Caco-2 (cell line): ENCODE measurements at places on chromosomes 13 and 19. TPM values are rescaled to one million over a fixed set of nuclear protein-coding genes. Genes with fewer than 3 reads are reported as not detected.

NCAN gene
- not detected in 2 replicates for total RNA-seq

IGFL2 gene
- total RNA-seq, result 57.7 and 64.7 TPM in 2 replicates

SBK2 gene
- not detected in 2 replicates for total RNA-seq

ZNF90 gene
- total RNA-seq, result 4.8 and 7.1 TPM in 2 replicates

ATXN8OS gene
- total RNA-seq, result not detected in 2 replicates

FCER2 gene
- not detected in 2 replicates for total RNA-seq

CBLC gene
- 42.3 and 43.6 TPM in 2 replicates for total RNA-seq

FFAR2 gene
- not detected in 2 replicates for total RNA-seq

LILRA6 gene
- not detected in 2 replicates for total RNA-seq

ITPKC gene
- total RNA-seq, result 28.5 and 31.2 TPM in 2 replicates

SIGLEC9 gene
- total RNA-seq, result not detected in 2 replicates

- no peaks in the 10 kb centered on the region for H3K27me3 ChIP-seq
- H3K27ac ChIP-seq, result peak overlapping the region; percentile 76
- H3K4me1 ChIP-seq, result peaks cover 10% of the 10 kb centered on the region
- H3K4me3 ChIP-seq, result peak overlapping the region; percentile 74
- no peaks in the 10 kb centered on the region for H3K36me3 ChIP-seq
Observed at GRCh38 chr13:76991432-76991795, 467 bp upstream of the CLN5 start.

DNA sequence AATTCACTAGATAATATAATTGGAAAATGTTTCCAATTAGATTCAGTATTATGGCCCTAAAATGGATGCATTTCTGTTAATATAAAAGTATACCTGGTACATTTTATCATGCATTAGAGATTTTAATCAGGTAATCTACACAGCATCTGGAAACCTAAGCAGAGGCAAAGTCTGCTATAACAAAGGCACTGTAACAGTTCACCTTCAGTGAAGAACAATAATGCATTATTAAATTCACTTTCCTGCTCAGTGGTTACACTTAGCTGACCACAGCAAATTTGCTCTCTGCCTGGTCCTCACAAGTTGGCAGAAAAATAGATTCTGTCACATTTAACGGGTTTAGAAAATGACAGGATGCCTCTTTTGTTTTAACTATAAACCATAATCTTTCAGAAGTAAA is 326.9 kb downstream of the DACH1 start:
- no peak overlapping the region for H3K4me3 ChIP-seq
- H3K4me1 ChIP-seq, result peaks cover 10% of the 10 kb centered on the region; the same call in 1 of the 2 replicates
- no peaks in the 10 kb centered on the region for H3K27me3 ChIP-seq
- DNase-seq, result no peak

DNA sequence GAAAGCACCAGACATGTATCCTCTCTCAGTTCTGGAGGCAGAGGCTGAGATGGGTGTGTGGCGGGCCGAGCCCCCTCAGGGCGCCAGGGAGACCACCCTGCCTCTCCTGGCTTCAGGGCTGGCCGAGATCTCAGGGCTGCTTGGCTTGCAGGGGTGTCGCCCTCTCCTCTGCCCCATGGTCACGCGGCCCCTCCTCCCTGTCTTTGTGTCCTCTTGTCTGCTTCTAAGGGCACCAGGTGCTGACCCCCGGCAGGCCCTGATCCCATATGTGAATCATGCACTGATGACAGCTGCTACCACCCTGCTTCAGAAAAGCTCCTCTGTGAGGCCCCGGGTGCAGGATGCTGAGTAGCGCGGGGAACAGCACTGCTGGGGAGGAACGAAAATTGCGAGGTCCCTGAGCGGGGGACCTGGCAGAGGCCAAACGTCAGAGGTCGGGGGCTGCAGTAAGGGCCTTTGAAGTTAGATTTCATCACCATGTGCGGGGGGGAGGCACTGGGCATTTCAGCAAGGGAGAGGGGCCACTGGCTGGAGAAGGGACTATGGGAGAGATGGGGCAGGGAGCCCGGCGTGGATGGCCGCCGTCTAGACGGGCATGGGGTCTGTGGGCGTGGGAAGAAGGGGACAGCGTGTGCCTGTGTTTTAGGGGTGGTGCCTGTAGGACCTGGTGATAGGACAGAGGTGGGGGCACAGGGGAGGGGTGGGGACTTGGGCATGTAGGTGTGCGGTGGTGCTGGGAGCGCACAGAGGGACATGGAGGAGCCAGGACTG is 125.2 kb downstream of the KDM4B start:
- no peaks in the 10 kb centered on the region; the same call in 1 of the 2 replicates for H3K36me3 ChIP-seq
- H3K4me1 ChIP-seq, result no peaks in the 10 kb centered on the region
- H3K27ac ChIP-seq, result no peak overlapping the region
- no peak overlapping the region for H3K4me3 ChIP-seq
- no peaks in the 10 kb centered on the region for H3K27me3 ChIP-seq

DNA sequence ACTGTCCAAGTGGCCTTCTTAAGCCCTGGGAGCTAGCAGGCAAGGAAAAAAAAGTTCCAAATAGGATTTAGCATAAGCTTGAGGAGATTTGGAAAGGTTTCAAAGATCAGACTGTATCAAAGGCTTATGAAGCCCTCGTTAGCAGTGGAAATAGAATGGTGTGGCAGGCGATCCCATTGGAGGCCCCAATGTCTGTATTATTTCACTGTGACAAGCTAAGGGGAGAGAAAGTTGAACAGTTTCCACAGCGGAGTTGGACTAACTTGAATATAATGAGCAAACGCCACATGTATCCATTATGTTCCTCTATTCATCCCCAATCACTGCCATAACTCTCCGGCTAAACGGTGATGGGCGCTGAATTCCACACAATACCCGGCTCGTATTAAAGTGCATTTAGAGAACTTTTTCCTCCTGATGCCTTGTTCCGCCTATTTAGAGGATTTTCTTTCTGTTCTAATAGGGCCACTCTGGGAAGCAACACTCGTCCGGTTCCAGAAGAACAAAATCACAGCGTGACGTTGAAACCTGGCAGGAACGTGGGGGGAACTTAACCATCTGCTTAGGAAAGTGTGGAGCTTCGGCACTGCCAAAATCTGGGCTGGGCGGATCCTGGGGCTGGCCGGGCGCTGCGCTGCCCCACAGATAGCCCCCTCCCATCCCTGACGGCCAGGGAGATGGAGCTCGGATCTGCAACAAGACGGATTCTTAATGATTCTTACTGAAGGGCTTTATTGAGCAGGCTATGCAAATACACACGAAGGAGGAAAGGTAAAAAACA is 1.0 kb upstream of the PCDH8 start:
- no peak overlapping the region for H3K4me3 ChIP-seq
- H3K36me3 ChIP-seq, result no peaks in the 10 kb centered on the region
- no peaks in the 10 kb centered on the region for H3K27me3 ChIP-seq
- DNase-seq, result no peak
- no peaks in the 10 kb centered on the region for H3K4me1 ChIP-seq
- no peak overlapping the region for H3K27ac ChIP-seq

- H3K4me3 ChIP-seq, result no peak overlapping the region
- H3K27ac ChIP-seq, result peak overlapping the region; percentile 60
- no peaks in the 10 kb centered on the region; the same call in 1 of the 2 replicates for H3K36me3 ChIP-seq
- DNase-seq, result no peak
- no peaks in the 10 kb centered on the region for H3K27me3 ChIP-seq
- no peaks in the 10 kb centered on the region for H3K4me1 ChIP-seq
Observed at GRCh38 chr19:10747674-10748073, 29.8 kb downstream of the DNM2 start.

- H3K27me3 ChIP-seq, result no peaks in the 10 kb centered on the region
- H3K27ac ChIP-seq, result no peak overlapping the region
- DNase-seq, result no peak
- H3K4me3 ChIP-seq, result no peak overlapping the region
- no peaks in the 10 kb centered on the region for H3K36me3 ChIP-seq
Observed at GRCh38 chr13:30247406-30247805, 59.9 kb downstream of the KATNAL1 start.

GRCh38 chr19:38323291-38323690 is 3.6 kb downstream of the KCNK6 start:
- H3K27me3 ChIP-seq, result no peaks in the 10 kb centered on the region
- no peaks in the 10 kb centered on the region for H3K36me3 ChIP-seq
- no peak overlapping the region for H3K4me3 ChIP-seq
- no peak for DNase-seq
- no peak overlapping the region for H3K27ac ChIP-seq

- DNase-seq, result peak; percentile 91
- H3K27me3 ChIP-seq, result no peaks in the 10 kb centered on the region
- no peak overlapping the region for H3K27ac ChIP-seq
- 0 out of 2 replicates have a peak, but pooled peaks cover 3% of the 10 kb centered on the region for H3K4me1 ChIP-seq
- peaks cover 6% of the 10 kb centered on the region for H3K36me3 ChIP-seq
- H3K4me3 ChIP-seq, result peak overlapping the region; percentile 9; the same call in 1 of the 2 replicates
Observed at GRCh38 chr19:55301459-55302317, 17.9 kb downstream of the BRSK1 start.

- no peaks in the 10 kb centered on the region for H3K36me3 ChIP-seq
- H3K4me1 ChIP-seq, result peaks cover 13% of the 10 kb centered on the region
- H3K27me3 ChIP-seq, result peaks cover 2% of the 10 kb centered on the region
- H3K27ac ChIP-seq, result no peak overlapping the region
- H3K4me3 ChIP-seq, result peak overlapping the region; percentile 17
Observed at GRCh38 chr19:2289714-2290435, 7.9 kb upstream of the PEAK3 start.

- DNase-seq, result no peak
- H3K27me3 ChIP-seq, result no peaks in the 10 kb centered on the region
- no peak overlapping the region for H3K27ac ChIP-seq
- no peaks in the 10 kb centered on the region for H3K36me3 ChIP-seq
- H3K4me3 ChIP-seq, result no peak overlapping the region
- no peaks in the 10 kb centered on the region for H3K4me1 ChIP-seq
Observed at GRCh38 chr13:39217471-39217870, 179.2 kb downstream of the NHLRC3 start.

- H3K36me3 ChIP-seq, result no peaks in the 10 kb centered on the region
- no peaks in the 10 kb centered on the region for H3K4me1 ChIP-seq
- H3K27ac ChIP-seq, result no peak overlapping the region
- H3K4me3 ChIP-seq, result no peak overlapping the region
Observed at GRCh38 chr13:85806553-85807175, 7.4 kb upstream of the SLITRK6 start.

DNA sequence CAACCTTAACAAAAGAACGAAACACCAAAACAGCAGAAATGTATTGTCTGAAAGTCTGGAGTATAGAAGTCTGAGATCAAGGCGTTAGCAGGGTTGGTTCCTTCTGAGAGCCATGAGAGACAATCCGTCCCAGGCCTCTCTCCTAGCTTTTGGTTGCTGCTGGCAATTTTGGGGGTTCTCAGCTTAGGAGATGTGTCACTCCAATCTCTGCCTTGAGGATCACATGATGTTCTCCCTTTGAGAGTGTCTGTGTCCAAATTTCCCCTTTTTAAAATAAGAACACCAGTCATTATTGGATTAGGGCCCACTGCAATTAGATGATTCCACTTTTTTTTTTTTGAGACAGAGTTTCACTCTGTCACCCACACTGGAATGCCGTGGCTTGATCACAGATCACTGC is 10.1 kb downstream of the KCNN1 start:
- no peaks in the 10 kb centered on the region for H3K4me1 ChIP-seq
- no peak overlapping the region for H3K4me3 ChIP-seq
- no peak for DNase-seq
- H3K27me3 ChIP-seq, result no peaks in the 10 kb centered on the region
- no peak overlapping the region for H3K27ac ChIP-seq
- H3K36me3 ChIP-seq, result no peaks in the 10 kb centered on the region

DNA sequence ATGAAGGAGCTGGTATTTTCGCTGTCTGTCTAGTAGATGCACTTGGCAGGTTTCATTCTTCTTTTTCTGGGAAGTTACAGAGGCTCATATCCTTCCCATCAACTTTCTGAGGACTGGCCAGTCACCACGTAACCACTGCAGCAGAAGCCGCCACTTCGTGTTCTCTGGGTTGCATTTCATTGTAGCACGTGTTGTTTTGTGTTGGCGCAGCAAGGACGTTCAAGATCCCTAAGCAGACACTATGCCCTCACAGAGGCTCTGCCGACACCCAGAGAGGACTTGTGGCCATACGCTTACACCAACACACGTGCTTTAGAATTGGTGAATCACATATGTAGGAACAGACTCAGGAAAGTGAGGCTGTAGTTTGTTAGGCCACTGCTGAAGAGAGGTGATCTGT is 42.2 kb upstream of the TEX29 start:
- no peaks in the 10 kb centered on the region for H3K4me1 ChIP-seq
- H3K36me3 ChIP-seq, result peaks cover 7% of the 10 kb centered on the region
- H3K27ac ChIP-seq, result no peak overlapping the region
- no peaks in the 10 kb centered on the region for H3K27me3 ChIP-seq
- H3K4me3 ChIP-seq, result no peak overlapping the region

- H3K4me3 ChIP-seq, result no peak overlapping the region
- no peaks in the 10 kb centered on the region; the same call in 1 of the 2 replicates for H3K36me3 ChIP-seq
- no peak overlapping the region for H3K27ac ChIP-seq
- DNase-seq, result no peak
Observed at GRCh38 chr19:18987456-18987855, 45.9 kb downstream of the SUGP2 start.

- no peak for DNase-seq
- H3K27ac ChIP-seq, result peak overlapping the region; percentile 70
- H3K36me3 ChIP-seq, result peaks cover 2% of the 10 kb centered on the region
- no peaks in the 10 kb centered on the region for H3K27me3 ChIP-seq
- H3K4me3 ChIP-seq, result no peak overlapping the region
Observed at GRCh38 chr19:4371247-4372164, 28.1 kb downstream of the MPND start.

GRCh38 chr13:95571941-95572340 is 19.4 kb downstream of the CLDN10 start:
- no peak for DNase-seq
- no peaks in the 10 kb centered on the region for H3K27me3 ChIP-seq
- H3K27ac ChIP-seq, result no peak overlapping the region
- H3K4me3 ChIP-seq, result no peak overlapping the region

DNA sequence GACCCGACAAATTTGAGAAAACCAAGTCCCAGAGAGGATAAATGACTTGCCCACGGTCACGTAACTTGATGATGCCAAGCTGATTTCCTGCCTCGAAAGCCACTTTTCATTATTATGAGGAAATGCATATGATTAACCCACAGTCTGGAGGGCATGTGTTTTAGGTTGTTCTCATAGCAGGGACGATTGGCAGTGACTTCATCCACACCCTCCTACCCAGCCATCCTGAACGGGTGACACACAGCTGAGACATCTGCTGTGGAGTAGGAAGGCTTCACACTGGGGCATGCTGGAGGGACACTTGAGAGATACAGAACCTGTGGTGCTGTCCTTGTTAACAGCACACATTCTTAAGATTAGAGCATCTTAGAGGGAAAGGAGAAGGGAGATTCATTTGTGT is 65.4 kb upstream of the WDFY2 start:
- H3K4me1 ChIP-seq, result no peaks in the 10 kb centered on the region
- no peak for DNase-seq
- no peaks in the 10 kb centered on the region for H3K27me3 ChIP-seq
- H3K27ac ChIP-seq, result no peak overlapping the region

DNA sequence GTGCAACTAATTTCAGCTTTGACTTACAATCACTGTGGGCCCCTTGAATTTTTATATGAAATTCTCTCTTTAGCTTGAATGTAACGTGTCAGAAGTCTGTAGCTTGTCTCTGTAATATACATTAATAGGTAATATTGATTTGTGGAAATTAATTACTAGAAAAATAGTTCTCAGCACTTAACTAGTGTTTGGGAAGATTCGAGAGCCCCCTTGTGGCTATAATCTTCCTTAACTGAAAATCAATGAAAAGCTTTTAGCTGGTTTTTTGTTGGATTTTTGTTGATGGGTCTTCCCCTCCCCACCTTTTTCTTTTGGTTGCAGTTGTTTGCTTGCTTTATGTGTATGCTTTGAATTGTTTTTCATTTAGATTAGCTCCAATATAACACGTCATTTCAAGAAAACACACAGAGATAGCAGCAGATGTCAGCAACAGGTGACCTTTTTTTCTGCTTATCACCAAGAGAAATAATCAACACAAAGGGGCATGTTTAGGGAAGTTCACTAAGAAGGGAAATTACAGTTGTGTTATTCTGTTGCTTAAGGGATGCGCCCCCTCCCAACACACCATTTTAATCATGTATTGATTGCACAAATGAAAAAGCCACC is 176.8 kb downstream of the OXGR1 start:
- H3K4me1 ChIP-seq, result no peaks in the 10 kb centered on the region
- H3K4me3 ChIP-seq, result no peak overlapping the region
- DNase-seq, result no peak
